Stimulated activated CD4-positive, alpha-beta T cell treated with anti-CD3 and anti-CD28 coated beads, Interleukin-1b, Interleukin-23, amount 100 ng/mL, for 4 hours (primary cell): ENCODE measurements at places on chromosomes 2 and 18.

DNA sequence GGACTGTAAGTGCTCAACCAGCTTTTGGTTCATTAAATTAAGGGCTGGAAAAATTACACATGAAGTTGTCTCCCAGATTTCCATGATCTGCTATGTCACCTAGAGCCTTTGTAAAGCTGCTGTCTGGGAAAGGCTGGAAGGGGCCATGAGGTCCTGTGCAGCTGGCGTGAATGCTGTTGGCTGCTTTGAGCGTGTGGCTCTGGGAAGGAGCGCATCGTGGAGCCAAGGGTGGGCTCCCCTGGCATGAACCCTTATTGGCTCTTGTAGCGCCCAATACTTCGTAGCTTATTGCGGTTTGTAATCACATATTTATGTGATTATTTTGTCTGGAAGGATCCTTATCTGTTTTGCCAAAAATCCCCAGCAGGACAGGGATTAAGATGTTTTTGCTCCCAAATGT lies 70.5 kb upstream of the LMAN1 start:
- DNase-seq: no peak

DNA sequence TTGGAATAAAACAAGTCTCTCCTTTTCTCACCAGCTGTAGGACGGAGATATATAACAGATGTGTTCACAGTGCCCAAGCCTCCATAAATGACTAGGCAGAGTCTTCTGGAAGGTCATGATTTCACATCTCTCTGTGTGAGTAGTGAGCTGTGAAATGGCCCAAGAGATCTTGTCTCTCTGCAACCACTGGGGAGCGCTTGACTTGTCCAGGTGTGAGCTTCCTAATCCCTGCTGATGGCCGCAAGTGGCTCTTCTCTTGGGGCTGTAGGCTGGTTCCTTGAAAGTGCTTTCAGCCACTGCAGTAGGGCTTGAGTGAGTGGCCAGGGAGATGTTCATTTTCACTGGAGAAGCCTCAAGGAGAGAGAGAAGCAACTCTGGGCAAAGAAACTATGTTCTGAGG lies 38.1 kb upstream of the OTOS start:
- DNase-seq: no peak

- DNase-seq: no peak
Measured at GRCh38 chr2:72427022-72427861, 279.6 kb upstream of the CYP26B1 start.

- DNase-seq: no peak
Measured at GRCh38 chr2:98550165-98550564, 58.1 kb downstream of the COA5 start.

- DNase-seq: no peak
Measured at GRCh38 chr2:136255648-136256461, 137.9 kb upstream of the CXCR4 start.

GRCh38 chr2:225737556-225737955 lies 338.0 kb downstream of the NYAP2 start:
- no peak for DNase-seq
